ENCODE measurements at places on chromosomes 6 and 20.

- no peak for DNase-seq
Observed at GRCh38 chr6:106101466-106101865, 15.3 kb downstream of the PRDM1 start.

- DNase-seq, result no peak
Observed at GRCh38 chr6:147154454-147154853, 49.8 kb upstream of the STXBP5 start.

GRCh38 chr20:57876163-57876562 lies 166.3 kb upstream of the PMEPA1 start:
- no peak for DNase-seq

- DNase-seq, result no peak
Observed at GRCh38 chr6:44152533-44152932, 6.1 kb upstream of the CAPN11 start.

GRCh38 chr6:41824571-41825569 lies 37.4 kb downstream of the TOMM6 start:
- DNase-seq, result no peak

DNA sequence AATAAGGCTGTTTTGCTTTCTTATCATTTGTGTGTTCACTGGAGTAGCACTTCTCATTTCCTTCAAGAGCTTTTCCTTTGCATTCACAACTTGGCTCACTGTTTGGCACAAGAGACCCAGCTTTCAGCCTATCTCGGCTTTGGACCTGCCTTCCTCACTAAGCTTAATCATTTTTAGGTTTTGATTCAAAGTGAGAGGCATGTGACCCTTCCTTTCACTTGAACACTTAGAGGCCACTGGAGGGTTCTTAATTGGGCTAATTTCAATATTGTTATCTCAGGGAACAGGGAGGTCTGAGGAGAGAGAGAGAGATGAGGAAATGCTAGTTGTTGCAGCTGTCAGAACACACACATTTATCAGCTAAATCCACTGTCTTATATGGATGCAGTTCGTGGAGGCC lies 82.9 kb upstream of the SCAF8 start:
- no peak for DNase-seq

DNA sequence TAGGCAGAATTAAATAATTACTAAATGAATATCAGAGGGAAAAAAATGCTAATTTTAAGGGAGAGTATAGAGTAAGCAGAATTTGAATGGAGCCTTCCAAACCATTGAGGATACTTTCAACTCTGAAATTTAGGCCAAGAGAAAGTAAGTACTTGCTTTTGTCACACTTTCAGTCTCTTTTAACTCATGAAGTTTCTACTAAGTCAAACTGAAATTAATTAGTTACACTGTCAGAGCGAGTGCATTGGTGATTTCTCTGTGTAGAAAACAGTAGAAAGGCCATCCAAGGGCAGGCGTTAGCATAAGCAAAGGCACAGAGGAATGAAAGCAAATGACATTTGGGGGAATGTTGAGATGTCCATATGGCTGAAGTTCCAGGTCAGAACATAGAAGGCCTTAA lies 92.9 kb downstream of the PLEKHG1 start:
- DNase-seq, result no peak

- DNase-seq, result no peak
Observed at GRCh38 chr20:41138475-41139226, 1.3 kb downstream of the PLCG1 start.

- no peak for DNase-seq
Observed at GRCh38 chr6:127554435-127555006, 22.5 kb upstream of the C6orf58 start.

DNA sequence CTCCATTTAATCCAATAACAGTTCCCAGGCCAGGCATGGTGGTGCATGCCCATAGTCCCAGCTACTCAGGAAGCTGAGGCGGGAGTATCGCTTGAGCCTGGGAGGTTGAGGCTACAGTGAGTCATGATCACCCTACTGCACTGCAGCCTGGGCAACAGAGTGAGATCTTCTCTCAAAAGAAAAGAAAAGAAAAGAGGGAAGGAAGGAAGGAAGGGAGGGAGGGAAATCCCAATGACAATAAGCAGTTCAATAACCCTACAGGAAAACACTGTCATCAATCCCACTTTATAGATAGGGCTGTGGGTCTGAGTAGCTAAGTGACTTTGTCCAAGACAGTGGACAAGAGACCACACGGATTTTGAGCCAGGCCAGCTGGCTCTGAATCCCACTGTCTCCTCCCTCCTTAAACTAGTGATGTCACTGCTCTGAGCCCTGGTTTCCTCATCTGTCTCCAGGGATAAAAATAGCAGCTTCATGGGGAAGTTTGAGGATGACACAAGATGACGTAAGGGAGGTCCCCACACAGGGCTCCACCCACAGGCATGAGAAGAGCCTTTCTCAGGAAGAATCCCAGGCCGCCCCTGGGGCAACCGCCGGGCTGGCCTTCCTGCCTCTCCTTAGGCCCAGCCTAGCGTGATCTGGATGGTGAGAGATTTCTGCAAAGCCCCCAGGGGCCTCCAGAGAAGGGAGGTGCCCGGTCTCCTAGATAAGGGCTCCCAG lies 7.2 kb upstream of the TRIB3 start:
- DNase-seq, result no peak

DNA sequence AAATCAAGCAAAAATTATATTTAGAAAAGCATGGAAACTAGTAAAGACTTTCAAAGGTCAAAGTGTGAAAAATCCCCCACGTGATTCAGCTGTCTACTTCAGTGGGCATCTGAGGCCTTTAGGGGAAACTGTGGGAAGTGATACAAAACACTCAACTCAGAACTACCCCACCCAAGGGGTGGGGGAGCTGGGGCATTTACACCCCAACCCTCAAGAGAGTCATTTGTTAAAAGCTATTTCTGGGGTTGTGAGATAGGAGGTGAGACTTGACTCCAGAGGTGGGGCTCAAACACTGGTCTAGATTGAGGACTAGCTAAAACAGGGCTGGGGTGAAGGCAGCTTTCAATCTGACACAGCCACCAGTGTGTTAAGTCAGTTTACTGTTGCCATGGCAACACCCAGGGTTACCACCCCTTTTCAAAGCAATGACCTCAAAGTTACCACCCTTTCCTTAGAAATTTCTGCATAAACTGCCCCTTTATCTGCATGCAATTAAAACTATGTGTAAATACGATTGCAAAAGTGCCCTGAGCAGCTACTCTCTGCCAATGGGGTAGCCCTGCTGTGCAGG lies 9.9 kb upstream of the GTSF1L start:
- DNase-seq, result no peak

Data from activated T-cell treated with anti-CD3 and anti-CD28 coated beads, Interleukin-2, amount 50 U/mL, for 4 hours (primary cell).